Jurkat, Clone E6-1 (cell line): ENCODE measurements at places on chromosomes 7 and 10.

GRCh38 chr7:1740214-1740613 is 70.1 kb downstream of the ELFN1 start:
- DNase-seq = no peak

GRCh38 chr7:98278408-98278807 is 3.1 kb upstream of the BRI3 start:
- DNase-seq = no peak

- DNase-seq = no peak
Measured at GRCh38 chr10:36349445-36350078, 707.5 kb upstream of the FZD8 start.

GRCh38 chr7:3682028-3682710 is 381.1 kb downstream of the SDK1 start:
- DNase-seq = no peak

DNA sequence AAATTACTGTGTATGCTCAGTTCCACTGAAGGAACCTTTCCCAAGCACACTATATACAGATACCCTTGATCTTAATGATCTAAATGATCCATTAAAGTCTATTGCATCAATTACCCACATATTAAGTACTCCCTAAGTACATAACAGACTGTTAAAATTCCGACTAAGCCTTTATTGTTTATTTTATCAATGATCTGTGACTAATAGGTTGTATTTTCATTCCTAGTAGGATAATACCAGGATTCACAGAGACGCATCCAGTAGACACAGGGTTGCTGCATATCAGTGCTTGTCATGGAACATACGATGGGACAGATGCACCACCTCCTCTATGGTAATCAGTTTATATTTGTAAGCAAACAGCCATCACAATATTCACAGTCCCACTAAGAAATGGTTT is 159.6 kb upstream of the SLC26A5 start:
- no peak for DNase-seq

GRCh38 chr10:94500063-94500462 is 45.5 kb upstream of the HELLS start:
- DNase-seq = no peak

GRCh38 chr10:100006243-100006886 is 3.4 kb downstream of the DNMBP start:
- DNase-seq = no peak

- no peak for DNase-seq
Measured at GRCh38 chr7:135320268-135320667, 86.6 kb downstream of the STRA8 start.

DNA sequence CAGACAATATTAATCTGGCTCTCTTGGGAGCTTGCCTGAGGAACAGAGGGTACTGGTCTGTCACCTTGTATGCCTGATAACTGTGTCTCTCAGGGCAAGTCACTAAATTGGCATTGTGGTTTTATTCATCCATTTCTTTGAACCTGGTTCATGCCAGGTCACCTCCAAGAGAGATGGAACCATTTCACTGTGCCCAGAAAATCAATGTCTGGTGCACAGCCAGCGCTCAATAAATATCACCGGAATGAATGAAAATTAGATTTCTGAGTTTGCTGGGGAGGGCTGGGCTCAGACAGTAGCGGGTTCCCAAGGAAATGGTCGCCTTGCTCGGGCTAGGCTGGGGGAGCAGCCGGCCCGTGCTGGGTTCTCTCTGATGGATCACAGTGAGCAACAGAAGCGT is 64.1 kb upstream of the BAIAP2L1 start:
- DNase-seq = no peak

- peak; percentile 95 for DNase-seq
Measured at GRCh38 chr10:127293640-127294039, 97.2 kb upstream of the INSYN2A start.

DNA sequence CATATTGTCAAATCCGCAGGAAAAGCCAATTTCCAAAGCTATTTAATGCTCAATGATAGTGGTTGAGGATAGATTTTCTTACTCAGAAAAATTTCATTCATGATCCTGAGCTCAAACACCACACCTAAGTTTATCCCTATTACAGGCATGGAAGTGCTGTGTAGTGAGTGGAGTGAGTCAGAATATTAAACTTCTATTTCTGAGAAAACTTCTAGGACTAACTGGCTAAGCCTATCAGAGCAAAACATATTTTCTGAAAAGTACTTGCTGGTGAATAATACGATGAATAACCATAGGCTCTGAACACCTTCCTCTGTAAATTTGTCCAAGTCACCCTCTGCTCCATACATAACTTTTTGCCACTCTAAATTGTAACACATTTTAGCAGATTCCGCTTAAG is 221.5 kb downstream of the SUGCT start:
- no peak for DNase-seq

DNA sequence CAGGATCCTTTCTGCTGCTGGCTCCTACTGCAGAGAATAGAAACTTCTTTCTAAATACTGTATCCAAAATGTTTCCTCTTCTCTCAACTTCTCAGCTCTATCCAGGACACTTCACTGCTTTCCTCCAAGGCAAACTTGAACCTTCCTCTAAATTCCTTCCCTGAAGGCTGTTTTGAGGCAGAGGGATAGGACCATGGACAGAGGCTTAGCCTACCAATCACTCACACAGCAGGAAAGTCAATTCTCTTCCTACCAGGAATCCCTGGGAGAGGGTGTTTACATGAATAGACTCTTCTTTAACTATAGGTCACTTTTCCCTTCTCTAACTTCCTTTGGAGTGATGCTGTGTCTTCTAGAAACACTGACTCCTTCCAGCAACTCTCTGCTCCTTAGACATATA is 115.6 kb upstream of the MKLN1 start:
- no peak for DNase-seq

DNA sequence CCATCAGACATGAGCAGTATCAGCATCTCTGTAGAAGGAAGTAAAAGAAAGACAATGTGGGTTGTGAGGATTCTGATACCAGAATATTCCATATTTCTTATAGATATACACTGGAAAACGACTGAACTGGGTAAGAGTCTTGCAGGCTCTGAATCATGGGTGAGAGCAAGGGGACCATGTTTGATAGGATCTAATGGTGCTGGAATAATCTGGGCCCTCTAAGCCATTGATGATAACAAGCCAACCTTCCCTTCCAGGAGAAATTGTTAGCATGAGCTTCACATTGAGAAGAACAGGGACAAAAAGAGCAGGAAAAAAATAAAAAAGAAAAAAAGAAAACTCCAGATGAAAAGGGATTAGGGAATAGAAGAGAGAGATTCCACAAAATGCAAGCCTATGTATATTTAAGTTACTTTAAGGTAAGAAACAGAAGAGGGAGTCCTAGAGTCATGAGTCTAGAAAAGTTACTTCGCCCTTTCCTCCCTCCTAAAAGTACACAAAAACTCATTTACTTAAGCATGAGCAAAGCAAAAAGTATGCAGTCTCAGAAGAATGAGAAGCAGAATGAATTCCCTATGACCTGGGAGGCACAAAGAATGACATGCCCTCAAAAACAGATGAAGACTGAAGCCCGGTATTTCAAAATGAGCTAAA is 181.9 kb downstream of the TMEM26 start:
- DNase-seq = no peak

- no peak for DNase-seq
Measured at GRCh38 chr7:108093851-108094331, 36.3 kb downstream of the LAMB4 start.

DNA sequence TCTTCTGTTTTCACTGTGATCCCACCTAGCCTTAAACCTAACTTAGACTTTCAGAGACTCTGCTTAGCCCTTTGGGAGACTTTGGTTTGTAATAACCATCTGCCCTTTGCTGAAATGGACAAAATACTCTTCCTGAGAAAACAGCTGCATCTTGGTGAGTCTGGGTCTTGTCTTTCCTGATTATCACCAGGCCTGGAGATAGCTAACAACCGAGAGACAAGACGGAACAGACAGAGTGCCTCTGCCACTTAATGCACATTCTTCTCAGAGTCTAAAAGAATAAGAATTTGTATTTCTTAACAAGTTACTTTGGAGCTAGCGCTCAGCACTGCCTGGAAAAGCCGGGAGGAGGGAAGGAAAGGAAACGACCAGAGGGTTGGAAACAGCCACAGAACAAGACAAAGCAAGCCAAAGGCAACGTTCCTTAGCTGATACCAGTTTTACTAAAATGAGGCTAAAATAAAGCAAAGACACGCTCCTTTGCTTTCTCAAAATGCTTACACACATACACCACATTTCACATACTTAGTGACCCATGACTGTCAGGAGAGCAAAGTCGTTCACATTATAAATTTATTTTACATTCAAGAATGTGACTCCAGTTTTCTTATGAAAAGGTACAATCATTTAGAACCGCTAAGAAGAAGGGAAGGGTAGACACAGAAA is 70.3 kb upstream of the DGKI start:
- no peak for DNase-seq

DNA sequence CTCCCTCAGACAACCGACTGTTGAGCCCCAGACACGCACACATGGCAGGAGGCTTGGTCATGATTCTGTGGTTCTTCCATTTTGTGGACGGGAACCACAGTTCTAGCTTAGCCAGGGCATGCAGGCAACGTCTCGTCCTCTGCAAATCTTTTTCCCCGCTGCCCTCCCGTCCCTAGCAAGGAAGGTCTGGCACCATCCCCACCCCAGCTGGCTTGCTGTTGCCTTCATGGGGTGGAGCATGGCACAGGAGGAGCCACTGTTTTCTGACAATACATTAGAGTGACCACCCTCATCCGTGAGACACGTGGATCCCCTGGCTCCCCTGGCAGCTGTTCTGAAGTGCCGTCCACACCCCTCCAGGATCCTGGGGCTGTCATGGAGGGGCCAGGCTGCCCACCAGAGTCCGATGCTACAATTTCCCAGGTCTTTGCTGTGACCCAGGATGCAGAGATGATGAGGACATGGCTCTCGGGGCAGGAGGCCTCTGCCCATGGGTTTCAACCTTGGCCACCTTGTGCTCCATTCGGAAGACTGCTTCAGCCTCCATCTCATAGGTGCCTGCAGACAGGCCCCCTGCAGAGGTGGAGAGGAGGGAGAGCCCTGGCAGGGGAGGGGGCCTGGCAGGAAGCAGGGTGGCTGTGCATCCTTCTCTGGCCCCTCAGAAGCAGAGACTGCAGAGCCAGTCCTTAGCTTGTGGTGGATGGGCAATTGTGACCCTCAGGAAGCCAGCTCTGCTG is 233.6 kb downstream of the GLRX3 start:
- DNase-seq = no peak

DNA sequence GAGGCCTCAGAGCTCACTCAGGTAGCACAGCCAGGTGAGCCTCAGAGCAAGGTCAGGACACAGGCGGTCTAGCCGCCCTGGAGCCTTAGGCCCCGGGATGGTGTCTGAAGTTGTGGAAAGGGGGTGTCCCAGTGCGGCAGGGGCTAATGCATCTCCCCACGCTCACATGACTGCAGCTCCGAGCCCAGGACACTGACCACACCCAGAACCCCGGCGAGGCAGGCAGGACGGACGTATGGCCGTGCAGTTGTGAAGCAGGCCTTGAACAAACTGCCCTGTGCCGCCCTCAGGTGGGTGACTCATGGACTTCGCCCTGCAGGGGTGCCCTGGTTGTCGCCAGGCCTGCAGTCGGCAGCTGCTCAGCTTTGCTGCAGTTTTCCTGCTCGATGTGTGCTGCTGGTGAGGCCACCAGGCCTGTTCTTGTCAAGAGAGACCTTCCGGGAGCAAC is 5.0 kb upstream of the PRKAR1B start:
- no peak for DNase-seq

DNA sequence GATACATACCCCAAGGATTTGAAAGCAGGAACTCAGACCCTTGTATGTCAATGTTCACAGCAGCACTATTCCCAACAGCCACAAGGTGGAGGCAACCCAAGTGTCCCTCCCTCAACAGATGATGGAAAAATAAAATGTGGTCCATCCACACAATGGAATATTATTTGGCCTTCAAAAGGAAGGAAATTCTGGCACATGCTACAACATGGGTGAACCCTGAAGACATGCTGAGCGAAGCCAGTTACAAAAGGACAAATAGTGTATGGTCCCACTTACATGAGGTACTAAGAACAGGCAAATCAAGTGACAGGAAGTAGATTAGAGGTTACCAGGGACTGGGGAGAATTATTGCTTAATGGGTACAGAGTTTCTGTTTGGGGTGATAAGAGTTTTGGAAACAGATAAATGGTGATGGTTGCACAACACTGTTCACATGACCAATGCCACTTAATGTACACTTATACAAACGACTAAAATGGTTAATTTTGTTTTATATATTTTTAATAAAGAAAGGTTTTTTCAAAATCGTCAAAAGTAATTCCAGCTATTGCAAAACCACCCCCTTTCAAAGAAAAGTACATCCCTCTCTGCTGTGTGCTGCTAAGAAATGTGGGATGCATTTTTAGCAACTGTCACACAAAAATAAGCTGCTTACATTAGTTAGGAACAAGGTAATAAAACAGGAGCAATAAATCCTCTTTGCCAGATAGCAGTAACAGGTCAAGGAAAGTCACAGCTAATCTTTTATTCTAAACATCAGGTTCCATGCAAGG is 85.7 kb downstream of the GRB10 start:
- peak; percentile 15 for DNase-seq

DNA sequence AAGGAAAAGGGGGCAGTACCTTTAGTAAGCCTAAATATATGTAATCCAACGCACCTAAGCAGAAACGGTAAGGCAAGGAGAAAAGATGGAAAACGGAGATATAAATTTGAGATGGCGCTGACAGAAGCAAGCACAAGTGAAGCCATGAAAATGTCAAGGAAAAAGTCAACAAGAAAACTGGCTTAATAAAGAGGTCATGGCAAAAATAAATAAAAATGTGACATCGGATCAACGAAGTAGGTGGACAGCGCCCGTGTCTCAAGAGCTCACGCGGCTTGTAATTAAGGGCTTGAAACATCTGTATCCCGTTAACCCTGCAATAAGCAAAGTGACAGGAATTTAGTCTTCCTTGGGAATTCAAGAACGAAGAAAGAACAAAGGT is 611 bp downstream of the NDUFA5 start:
- no peak for DNase-seq

- peak; percentile 51 for DNase-seq
Measured at GRCh38 chr7:48088559-48089045, 463 bp upstream of the UPP1 start.

DNA sequence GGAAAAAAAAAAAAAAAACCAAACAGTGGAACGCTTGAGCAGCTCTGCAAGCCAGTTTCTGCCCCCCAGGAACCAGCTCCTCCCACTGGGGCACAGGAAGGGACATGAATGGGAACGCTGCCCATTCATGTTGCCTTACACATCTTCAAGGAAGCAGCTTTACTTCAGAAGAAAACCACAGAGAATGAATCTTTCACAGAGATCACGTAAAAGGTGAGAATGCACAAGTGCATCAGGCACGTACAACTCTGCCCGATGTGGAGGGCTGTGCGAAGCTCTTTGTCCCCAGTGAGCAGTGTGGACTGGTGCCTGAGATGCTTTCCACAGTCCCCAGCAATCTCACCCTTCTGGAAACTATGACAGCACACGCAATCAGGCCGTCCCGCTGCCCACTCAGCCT is 106.2 kb downstream of the DLG5 start:
- DNase-seq = peak; percentile 14

GRCh38 chr7:127786184-127786583 is 134.2 kb downstream of the SND1 start:
- no peak for DNase-seq
